ENCODE measurements at places on chromosomes 7 and 10.

DNA sequence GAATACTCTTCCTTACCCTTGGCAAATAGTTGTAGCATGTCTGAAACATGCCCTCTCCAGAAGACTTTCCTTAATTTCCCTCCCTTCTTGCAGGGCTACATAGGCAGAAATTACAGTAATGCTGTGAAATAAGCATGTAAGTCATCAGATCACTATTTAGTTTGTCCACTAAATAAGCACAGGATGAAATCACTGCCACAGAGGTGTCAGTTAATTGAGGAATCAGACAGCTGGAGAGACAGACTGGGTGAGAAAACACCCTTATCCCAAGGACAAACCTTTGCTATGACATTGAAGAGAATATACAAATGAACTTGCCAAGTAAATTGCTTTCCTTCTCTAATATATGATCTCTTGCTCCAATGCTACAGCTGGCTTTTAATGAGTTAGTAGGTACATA is 129.3 kb downstream of the CHRM2 start:
- DNase-seq = no peak

- DNase-seq = no peak
Measured at GRCh38 chr10:1121271-1121970, 65.2 kb downstream of the WDR37 start.

DNA sequence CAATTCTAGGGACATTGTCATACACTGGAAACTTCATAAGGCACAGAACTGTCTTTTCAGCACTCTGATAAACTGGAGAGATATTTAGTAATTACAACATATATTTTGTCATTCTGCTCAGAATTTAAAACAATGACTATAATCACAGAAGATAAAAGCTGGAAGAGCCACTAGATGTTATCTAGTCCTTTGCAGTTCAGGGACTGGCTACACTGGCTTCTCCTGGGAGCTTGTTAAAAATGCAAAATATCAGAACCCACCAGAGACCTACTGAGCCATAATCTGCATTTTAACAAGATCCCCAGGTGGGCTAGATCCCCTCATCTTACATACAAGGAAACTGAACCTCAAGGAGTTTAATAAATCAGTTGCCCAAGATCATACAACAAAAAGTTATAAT is 32.3 kb downstream of the IDE start:
- DNase-seq = no peak

GRCh38 chr7:30389791-30390190 is 88.8 kb downstream of the NOD1 start:
- DNase-seq = no peak

GRCh38 chr10:32317795-32318357 is 29.1 kb downstream of the EPC1 start:
- DNase-seq = peak; percentile 57

GRCh38 chr10:48577158-48577557 is 27.7 kb downstream of the ARHGAP22 start:
- DNase-seq = peak; percentile 40

DNA sequence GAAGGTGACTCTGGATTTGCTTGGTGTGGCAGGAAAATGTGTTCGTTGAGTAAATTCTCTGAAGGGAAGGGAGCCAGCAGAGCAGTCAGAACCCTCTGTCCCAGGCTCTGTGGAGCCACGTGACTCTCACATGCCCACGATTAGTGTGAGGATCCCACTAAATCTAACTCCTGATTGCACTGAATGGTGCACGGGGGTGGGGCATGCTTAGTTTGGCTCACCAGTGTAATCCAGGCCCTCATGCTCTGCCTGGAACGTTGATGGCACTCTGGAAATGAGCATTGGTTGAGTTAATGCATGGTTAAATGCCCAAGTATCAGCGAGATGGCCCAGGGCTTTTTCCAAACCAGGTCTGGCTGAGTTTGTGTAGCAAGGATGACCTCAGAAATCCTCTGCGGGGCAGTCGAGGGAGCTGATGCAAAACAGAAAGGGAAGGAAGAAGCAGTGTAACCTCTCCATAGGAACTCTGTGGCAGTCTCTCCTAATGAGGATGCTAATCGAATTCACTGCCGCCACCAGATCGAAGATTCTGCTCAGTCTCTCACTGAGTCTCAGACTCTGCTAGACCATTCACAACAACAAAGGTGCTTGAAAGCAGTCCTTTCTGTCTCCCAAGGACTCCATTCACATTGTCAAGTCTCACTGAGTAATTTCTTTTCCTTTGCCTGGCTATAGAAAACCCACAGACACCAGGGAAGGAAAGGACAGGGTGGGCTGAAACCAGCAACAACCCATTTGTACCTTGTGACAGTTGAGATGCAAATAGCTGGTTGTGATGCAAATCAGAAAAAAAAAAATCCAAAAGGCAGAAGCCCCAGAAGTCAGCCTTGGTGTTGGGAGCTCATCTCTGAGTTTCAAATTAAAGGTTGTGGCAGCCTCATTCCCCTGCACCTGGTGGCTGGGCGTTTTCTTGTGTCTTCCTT is 98.1 kb downstream of the C10orf105 start:
- no peak for DNase-seq

DNA sequence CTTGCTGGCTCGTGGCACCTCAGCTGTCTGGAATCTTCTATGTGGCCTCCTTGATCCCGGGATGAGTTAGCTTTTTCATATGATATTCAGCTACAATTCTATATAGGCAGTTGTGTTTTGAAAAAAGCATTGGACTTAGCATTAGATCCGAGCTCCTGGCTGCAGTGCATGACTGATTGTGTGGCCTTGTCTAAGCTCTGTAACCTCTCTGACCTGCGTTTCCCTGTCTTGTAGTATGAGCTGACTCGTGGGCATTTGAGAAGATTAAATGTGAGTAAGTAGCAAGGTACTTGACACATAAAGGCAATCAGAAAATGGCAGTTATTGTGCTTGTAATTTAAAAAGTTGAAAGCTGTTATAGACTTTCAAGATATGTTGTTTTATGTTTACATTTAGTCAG is 85.9 kb downstream of the CCNY start:
- DNase-seq = no peak

GRCh38 chr7:27914409-27914808 is 174.4 kb downstream of the TAX1BP1 start:
- no peak for DNase-seq

GRCh38 chr7:55171157-55171556 is 152.3 kb downstream of the EGFR start:
- no peak for DNase-seq

DNA sequence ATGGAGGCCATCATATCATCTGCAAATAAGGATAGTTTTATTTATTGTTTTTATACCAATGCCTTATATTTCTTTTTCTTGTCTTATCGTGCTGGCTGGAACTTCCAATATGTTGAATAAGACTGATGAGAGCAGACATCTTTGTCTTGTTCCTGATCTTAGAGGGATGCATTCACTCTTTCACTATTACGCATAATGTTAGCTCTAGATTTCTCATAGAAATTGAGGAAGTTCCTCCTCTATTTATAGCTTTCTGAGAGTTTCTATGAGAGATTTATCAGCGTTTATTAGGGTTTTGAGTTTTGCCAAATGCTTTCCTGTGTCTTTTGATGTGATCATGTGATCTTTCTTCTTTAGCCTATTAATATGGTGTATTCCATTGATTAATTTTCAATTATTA is 49.3 kb downstream of the COL28A1 start:
- DNase-seq = no peak

DNA sequence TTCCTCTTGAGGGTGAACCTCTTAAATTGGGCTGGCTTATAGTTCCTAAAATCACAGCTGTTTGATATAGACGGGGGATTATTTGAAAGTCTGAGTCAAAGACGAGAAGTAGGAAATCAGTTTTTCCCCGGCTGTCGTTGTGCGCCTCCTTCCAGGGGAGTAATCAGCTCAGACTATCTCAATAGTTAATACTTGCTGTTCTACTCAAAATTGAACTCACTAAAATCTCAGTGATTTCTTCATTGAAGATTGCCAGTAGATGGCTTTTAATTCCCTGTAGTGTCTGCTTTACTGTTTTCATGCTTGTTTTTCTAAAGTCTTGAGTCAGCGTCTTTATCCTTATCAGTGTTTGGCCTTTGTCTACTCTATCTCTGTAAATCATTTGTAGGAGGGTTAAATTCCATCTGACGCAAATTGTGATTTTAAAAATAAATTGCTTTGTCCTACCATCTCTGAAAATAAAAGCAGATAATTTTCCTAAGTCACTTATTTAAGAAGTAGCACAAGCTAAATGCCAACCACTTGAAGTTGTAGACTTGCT is 47.3 kb downstream of the CNNM2 start:
- DNase-seq = no peak

GRCh38 chr7:139659922-139660316 is 117.9 kb downstream of the HIPK2 start:
- no peak for DNase-seq

GRCh38 chr10:37619336-37619735 is 238.1 kb downstream of the ZNF248 start:
- DNase-seq = no peak

DNA sequence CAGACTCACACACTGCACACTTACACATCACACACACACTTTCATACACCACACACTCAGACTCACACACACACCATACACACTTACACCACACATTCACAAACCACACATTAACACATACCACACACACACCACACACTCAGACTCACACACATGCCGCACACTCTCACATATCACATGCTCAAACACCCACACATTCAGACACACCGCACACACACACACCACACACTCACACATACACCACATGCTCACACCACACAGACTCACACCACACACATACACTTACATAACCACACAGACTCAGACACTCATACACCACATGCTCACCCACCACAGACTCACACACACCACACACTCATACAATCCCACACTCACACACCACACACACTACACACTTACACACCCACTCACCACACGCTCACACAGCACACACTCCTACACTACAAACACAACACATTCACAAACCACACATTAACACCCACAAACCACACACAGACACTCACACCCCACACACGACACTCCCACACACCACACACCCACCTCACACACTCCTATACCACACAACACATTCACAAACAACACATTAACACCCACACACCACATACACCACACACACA is 125.4 kb downstream of the EVX1 start:
- no peak for DNase-seq

GRCh38 chr10:128883231-128884032 is 583.6 kb upstream of the MGMT start:
- no peak for DNase-seq

- DNase-seq = no peak
Measured at GRCh38 chr10:116925056-116925455, 75.8 kb downstream of the ENO4 start.

GRCh38 chr10:9811601-9812000 is 1206.1 kb upstream of the CELF2 start:
- DNase-seq = no peak

DNA sequence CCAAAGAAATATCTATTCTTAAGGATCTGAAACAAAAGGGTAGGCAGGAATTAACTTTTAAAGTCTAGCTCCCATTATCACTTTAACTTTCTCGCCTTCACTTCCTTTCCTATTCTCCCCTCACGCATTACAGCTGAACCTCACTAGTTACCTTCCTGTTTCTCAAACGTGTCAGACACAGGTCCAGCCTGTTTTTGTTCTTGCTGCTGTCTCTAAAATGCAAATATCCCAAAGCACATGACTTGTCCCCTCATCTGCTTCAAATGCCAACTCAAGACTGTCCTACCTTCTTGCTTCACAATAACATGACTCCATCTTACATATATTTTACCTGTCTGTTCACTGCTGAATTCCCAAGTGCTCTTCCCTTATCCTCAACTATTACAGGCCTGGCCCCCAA is 17.6 kb downstream of the ZDHHC6 start:
- DNase-seq = no peak

DNA sequence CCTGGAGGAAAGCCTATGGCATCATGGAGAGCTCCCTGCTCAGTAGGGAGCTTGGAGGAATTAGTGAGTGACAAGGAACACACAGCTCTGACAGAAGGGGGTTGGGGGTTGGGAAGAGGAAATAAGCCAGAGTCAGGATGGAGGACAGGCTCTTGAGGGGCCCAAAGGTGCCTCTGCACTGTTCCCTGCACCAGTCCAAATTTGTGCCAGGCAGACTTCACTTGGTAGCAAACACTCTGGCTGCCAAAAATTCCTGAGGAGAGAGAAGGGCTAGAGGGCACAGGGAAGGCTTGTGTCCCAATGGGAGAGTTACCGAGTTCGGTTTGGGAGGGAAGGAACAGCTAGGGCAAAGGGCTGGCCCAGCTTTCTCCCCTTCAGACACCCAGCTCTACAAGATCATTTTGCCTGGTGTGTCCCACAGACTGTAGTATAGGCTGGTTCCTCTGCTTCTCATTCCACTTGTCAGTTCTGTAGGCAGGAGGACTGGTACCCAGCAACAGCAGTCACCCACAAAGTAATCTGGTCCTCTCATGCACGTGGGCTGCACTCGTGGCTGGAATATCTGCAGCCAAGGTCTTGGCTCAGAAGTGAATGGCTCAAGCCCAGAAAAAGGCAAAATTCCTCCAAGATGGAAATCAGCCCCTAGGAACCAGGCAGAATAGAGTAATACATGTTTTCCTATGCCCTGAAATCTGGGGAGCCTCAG is 8.0 kb upstream of the KCNIP2 start:
- DNase-seq = no peak

GRCh38 chr7:46932676-46933424 is 649.1 kb downstream of the TNS3 start:
- no peak for DNase-seq

GRCh38 chr7:2926120-2926895 is 82.2 kb upstream of the GNA12 start:
- no peak for DNase-seq

DNA sequence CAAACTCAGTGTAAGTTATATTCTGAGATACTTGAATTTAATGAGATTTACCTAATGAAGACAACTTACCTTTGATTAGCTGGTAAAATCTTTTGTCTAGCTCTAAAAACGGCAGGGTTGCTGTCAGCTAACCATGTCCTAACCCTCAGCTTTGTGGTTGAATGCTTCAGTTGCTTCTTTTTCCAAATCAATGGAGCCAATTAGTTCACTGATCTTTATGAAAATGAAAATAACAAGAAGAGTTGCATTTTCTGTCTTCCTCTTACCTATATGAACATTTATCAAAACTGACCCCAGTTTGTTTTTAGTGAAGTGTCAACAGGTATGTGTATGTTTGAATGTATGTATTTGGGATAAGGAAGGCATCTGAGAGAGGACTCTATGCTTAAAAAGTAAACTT is 253.1 kb upstream of the MTPN start:
- no peak for DNase-seq

GRCh38 chr7:64558781-64559180 is 4.1 kb downstream of the ZNF680 start:
- DNase-seq = no peak

DNA sequence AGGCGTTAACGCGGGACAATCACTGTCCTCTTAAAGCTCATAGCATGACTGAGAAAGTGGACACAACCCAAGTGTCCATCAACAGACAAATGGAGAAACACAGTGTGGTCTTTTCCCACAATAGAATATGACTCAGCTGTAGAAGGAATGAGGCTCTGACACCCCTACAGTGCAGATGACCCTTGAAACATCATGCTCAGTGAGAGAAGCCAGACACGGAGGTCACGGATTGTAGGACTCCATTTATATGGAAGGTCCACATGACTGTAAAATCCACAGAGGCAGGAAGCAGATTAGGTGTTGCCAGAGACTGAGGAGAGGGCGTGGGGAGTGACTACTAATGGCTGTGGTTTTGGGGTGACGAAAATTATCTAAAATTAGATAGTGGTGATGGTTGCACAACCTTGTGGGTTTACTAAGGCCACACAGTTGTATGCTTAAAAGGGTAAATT is 6.1 kb upstream of the NCAPG2 start:
- DNase-seq = peak; percentile 58

GRCh38 chr7:81150951-81151361 is 232.1 kb upstream of the SEMA3C start:
- no peak for DNase-seq

- no peak for DNase-seq
Measured at GRCh38 chr7:151711906-151712809, 164.8 kb downstream of the PRKAG2 start.

- DNase-seq = no peak
Measured at GRCh38 chr10:59878289-59878688, 28.1 kb downstream of the CCDC6 start.
